ENCODE measurements at places on chromosomes 3 and 15.

- peaks cover 6% of the 10 kb centered on the region for H3K4me1 ChIP-seq
- no peak for DNase-seq
These were observed 8.8 kb downstream of the STAB1 start for GRCh38 chr3:52503788-52504424.

DNA sequence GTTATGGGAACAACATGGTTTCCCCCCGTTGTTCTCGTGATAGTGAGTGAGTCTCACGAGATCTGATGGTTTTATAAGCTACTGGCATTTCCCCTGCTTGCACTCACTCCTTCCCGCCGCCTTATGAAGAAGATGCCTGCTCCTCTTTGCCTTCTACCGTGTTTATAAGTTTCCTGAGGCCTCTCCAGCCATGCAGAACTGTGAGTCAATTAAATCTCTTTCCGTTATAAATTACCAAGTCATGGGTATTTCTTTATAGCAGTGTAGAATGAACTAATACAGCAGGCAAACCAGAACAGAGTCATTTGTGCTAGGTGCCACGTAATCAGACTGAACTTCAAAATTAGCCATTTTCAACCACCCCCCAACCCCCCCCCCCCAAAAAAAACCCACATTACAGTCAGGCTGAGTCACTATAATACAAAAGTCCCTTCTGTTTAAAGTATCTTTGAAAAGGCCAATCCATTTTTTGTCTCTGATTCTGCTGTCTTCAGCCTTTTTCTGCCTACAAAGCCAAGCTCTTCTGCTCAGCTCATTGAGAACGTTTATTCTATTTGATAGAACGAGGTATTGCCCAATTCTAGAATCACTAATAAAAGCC lies 4.1 kb downstream of the OR4F6 start:
- no peak overlapping the region for H3K4me3 ChIP-seq
- no peaks in the 10 kb centered on the region for H3K36me3 ChIP-seq
- H3K27ac ChIP-seq, result peak overlapping the region; percentile 56
- H3K27me3 ChIP-seq, result no peaks in the 10 kb centered on the region
- DNase-seq, result peak; percentile 89

GRCh38 chr3:156418428-156418827 lies 136.5 kb downstream of the SSR3 start:
- no peaks in the 10 kb centered on the region for H3K4me1 ChIP-seq
- no peaks in the 10 kb centered on the region for H3K36me3 ChIP-seq
- no peak for DNase-seq
- H3K27me3 ChIP-seq, result no peaks in the 10 kb centered on the region

DNA sequence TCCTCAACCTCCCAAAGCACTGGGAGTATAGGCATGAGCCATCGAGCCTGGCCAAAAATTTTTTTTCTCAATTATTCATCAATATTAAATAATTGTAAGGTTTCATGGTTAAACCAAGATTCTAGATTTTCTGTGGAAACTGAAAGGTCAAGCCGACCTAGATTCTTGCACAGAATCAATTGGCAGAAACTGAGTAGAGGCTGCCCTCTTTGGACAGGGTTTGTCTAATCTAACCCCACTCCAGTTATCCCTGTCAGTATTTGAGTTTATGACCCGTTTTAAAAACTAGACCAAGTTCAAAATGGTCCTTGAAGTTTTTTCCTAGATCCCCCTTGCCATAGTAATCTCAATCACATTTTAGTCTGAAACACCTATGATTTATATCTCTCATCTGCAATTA lies 8.6 kb upstream of the ADAM10 start:
- no peak for DNase-seq
- no peaks in the 10 kb centered on the region for H3K36me3 ChIP-seq
- no peaks in the 10 kb centered on the region for H3K4me1 ChIP-seq
- H3K4me3 ChIP-seq, result no peak overlapping the region
- no peaks in the 10 kb centered on the region for H3K27me3 ChIP-seq
- H3K27ac ChIP-seq, result no peak overlapping the region

Data from astrocyte (in vitro differentiated cells and primary cell).